Ammon's horn (tissue), 1 donor: ENCODE measurements at places on chromosomes 11 and 22.

DNA sequence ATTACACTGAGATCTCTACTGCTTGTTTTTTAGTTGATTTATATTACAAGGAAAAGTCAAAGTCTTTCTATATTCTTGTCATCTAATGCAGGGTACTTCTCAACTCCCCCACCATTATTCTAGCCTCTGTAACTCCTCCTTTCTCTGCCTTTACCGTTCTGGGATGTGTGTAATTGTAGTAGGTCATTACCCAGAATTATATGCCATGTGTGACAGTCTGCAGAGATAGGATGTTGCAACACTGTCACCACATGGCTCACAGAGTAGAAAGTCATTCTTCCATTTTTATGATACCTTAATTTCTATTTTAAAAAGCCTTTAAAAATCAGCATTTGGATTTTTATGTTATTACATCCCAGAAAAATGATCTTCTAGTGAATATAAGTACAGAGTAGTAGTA lies 32.7 kb downstream of the ZNF143 start:
- DNase-seq: no peak

GRCh38 chr11:119100246-119100970 lies 1.2 kb downstream of the DPAGT1 start:
- no peak for DNase-seq

- no peak for DNase-seq
Measured at GRCh38 chr22:38072322-38073149, 11.4 kb downstream of the SLC16A8 start.

GRCh38 chr11:57432714-57433163 lies 5.8 kb upstream of the SLC43A3 start:
- DNase-seq: no peak
